ENCODE measurements at places on chromosomes 5 and 9.

DNA sequence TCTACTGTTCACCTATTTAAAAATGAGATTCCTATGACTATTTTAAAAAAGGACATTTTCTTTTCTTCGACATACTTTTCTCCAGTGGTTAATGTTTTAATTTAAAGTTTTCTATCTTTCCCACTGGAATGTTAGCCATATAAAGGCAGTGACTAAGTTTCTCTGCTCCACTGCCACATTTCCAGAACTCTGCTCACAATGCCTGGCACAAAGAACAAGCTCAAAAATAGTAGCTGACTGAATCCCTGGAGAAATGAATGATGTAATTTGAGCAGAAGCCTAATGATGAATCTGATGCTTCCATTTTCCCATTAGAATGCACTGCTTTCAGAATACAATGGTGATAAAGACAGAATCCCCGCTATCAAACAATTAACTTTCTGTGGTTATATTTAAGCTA is 817.8 kb downstream of the MTRR start:
- DNase-seq, result no peak

DNA sequence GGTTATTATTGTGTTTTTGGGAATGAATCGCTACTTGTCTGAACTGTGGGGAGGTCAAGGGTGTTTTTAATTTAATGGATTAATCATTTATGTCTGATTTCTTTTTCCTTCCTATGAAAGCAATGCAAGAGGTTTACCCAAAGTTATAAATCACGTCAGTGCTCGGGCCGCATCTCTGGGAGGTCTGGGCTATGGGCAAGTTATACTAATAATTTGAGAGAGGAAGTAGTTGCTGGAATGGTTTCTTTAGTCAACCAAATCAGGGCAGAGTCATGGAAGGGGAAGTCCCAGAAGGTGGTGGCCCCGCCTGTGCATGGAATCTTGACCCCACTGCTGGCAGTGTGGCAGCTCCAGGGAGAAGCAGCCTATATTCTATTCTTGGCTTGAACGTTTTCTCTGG is 180.2 kb downstream of the HSPA4 start:
- no peak for DNase-seq

- no peak for DNase-seq
Measured at GRCh38 chr5:38157024-38157423, 101.3 kb upstream of the EGFLAM start.

GRCh38 chr5:52378237-52378636 is 409.5 kb upstream of the ITGA1 start:
- no peak for DNase-seq

DNA sequence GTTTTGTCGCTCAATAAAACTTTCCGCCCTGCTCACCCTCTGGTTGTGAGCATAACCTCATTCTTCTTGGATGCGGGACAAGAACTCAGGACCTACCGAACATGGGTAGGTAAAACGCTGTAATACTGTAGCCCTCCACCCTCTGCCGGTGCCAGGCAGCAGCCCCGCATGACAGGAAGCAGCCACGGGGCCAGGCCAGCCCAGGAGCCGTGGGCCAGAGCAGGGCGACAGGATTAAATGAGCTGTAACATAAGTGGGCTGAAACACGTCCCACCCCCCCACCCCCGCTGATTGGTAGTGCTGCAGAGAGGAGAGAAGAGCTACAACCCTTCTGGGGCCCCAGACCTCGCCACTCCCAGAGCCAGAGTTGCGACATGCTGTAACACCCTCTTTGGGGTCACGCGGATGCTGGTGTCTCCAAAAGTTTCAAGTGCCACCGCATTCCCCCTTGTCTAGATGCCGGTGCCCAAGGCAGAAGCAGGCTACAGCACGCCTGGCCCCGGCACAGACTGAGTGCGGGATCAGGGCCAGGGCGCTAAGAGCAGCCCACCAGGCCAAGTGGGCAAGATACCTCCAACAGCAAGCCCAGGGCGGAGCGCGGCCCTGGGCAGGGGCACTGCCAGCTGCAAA is 81.8 kb downstream of the FBXW11 start:
- no peak for DNase-seq

DNA sequence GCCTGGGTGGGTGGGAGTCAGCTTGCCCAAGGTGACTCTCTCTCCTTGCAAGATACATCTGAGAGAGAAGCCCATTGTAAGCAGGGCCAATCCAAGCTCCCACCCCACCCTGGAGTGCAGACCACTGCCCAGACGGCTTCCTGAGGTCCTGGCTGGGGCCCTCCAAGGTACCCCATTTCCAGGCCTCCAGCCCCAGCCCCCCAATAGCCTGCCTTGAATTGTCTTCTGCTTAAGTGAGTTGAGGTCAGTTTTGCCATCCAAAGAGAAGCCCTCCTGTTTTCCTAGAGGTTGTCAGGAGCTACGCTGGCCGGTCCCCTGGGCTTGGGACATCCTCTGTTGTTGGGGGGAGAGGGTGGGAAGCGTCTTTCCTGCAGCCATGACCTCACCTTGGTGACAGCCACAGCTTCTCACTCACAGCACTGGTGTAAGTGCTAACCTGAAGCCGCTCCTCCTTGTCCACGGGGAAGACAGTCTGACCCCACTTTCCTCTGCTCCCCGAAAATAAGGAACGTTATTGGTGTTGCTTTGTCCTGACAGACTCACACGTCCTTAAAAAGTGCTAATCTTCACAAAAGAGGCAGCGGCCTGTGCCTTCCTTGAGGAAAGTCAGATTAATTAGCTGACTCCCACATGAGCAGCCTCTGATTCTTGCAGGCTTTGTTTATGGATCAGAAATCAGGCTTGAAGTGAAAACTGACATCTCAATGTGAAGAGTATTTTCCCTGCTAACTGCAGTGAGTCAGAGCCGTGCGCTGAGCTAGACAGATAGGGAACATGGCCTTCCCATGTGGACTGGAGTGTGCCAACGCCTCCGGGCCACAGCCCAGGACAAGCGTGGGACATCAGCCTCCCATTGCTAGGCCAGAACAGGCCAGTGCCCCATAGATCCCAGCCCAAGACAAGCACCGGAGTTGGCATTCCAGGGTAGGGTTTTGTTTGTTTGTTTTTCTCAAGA is 52.3 kb downstream of the ADAMTS2 start:
- DNase-seq, result no peak

DNA sequence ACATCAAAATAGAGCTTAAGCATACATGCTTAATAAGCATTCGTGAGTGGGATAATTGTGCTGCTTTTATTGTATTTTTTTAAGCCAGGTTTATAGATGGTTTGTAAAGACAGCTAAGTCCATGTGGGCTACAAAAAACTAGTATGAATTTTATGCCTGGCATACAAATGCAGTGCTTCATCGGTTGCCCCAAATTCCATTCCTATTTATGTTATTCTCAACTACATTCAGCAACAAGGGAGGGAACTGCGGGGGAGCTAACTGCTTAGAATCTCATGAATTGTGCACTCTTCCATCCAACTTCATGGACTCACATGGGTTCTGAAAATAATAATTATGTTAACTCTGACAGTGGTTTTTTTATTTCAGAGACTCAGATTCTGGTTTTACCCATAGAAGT is 199.2 kb downstream of the FAM170A start:
- no peak for DNase-seq

DNA sequence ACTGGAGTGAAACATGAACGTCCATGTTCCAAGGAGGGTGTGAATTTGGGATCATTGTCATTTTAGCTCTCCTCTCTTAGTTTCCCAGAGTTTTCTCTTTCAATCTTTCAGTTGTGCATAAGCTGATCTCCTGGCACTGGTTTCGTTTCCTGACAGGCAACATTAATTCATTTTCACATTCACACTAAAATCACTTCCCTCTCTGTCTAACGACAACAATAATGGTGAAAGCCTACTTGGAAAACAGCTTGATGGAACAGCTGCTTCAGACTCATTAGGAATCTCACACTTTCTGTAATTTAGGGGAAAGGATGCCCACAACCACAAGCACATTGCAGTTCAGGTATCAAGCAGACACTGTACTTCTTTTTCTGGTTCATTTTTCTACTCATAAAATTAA is 188.6 kb downstream of the TRIM36 start:
- no peak for DNase-seq

GRCh38 chr5:149581192-149581861 is at the start of gene ARHGEF37:
Gene ARHGEF37 (plus strand): TSS chr5:149581498. CDS start chr5:149597770, 16,272 bp downstream.
- DNase-seq, result no peak

GRCh38 chr9:119020284-119020683 is 349.0 kb downstream of the BRINP1 start:
- DNase-seq, result no peak

DNA sequence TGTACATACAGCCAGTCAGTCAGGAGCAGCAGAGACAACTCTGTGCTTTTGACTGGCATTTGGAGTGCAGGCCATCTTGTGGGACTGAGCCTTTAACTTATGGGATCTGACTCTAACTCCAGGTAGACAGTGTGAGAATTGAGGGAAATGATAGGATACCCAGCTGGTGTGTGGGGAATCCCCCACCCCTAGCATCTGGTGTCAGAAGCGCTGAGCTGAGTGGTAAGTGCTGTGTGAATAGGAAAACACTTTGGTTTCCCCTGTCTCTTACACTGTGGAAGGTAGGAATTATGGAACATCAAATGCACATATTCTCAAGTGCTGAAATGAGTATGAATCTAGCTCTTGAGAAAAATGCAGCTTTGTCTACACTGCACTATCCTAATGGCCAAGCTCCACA is 43.9 kb downstream of the CCDC125 start:
- no peak for DNase-seq

DNA sequence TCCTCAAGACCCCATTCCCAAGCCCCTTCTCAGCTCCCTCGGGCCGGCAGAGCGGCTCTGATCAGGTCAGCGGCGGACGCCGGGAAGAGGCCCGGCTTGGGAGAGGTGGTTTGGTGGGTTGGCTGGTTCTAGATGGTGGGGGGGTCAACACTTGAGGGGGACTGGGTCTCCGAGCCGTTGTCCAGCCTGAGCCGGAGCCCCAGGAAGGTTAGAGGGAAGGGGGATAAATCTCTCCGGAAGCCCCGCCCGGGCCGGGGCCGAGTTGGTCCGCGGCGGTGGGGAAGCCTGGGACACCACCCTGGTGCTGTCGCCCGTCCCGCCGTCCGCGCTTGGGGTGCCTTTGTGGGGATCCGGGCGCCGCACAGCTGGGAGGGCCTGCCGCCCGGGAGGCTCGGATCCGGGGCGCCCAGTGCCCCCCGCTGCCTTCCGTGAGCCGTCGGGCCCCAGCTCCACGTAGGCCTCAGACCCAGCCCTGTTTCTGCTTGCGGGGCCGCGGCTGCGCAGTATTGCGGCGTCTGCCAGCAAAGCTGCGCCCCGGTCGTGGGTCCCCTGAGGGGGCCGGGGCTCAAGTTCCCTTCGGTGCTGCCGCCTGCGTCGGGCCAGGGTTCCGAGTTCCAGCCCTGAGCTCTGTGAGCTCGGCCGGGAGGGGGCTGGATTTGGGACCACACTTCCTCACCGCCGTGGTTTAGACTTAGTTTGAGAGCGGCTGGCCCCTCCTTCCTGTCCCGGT is 542 bp upstream of the TRIM52 start:
- peak; percentile 45 for DNase-seq

DNA sequence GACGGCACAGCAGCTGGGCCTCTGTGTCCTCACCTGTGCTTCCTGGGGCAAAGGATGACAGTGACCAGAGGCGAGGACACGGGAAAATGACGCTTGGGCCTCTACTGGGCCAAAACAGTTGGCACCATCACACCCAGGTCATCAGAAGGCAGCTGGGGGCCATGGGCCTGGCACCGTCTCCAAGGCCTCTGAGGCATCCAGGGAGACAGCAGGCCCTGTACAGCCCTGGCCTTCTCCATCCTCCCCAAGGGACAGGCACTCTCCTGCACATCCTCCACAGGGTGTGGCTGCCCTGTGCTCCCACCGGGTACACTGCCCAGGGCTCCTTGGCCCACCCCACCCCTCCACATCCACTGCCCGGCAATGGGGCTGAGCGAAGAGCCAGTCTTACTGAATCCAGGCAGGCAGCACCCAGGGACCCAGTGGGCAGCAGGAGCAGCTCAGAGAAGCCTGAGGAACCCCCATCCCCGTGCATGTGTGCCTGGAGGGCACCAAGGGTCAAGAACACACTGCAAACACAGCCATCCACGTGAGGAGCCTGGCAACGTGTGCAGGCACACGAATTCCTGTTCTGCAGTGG is 4.0 kb downstream of the LPCAT1 start:
- no peak for DNase-seq

DNA sequence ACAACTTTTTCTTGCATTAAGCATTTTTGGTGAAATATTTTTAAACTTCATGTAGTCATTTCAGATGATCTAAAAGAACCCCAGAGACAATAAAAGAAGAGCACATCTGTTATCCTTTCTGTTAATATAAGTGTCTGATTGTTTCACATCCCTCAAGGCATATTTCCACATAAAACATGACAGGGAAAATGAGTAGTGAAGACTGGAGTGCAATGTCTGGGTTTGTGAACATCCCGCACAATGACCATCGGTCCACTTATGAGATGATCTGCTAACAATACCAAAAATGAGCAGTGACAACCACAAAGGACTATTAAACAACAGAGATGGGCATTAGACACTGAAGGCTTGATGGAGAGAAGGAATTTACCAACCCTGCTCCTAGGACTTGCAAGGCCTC is 209.1 kb downstream of the NR2F1-AS1 start:
- DNase-seq, result no peak

DNA sequence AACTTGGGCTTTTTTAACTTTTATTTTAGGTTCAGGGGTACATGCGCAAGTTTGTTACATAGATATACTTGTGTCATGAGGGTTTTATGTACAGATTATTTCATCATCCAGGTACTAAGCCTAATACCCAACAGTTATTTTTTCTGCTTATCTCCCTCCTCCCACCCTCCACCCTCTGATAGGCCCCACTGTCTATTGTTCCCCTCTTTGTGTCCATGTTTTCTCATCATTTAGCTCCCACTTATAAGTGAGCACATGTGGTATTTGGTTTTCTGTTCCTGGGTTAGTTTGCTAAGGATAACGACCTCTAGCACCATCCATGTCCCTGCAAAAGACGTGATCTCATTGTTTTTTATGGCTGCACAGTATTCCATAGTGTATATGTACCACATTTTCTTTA is 172.1 kb downstream of the SNCAIP start:
- no peak for DNase-seq

DNA sequence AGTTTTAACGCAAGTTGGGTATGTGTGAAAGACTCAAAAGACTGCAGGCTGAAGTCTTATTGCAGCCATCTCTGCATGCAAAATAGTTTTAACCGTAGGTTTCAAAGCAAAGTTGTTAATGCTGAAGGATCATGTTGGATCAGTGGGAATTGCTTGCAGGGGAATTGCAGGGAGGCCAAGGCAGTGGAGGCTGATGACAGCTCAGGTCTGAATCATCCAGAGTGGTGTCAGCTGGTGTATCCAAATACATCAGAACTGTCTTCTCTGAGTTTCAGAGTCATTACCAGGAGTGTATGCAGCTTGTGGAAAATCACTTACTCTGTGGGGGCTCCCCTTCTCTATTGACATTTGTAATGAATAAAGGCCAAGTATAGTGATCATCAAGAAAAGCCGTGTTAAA is 435.7 kb downstream of the SH3GL2 start:
- no peak for DNase-seq

Measured in GM12892 (cell line).